ENCODE measurements at places on chromosomes 11 and 22.
A peak's percentile ranks its signal among the peaks of the same experiment; 100 is the strongest.

GRCh38 chr11:69294571-69295078, 670 bp downstream of the MYEOV start:
- no peak for DNase-seq

GRCh38 chr11:96337541-96338431, 5.2 kb downstream of the MAML2 start:
- DNase-seq: no peak

- no peak for DNase-seq
These were observed 3.1 kb downstream of the CCDC88B start for GRCh38 chr11:64342869-64343745.

- DNase-seq: no peak
These were observed 71.0 kb upstream of the TP53I11 start for GRCh38 chr11:45021692-45022141.

DNA sequence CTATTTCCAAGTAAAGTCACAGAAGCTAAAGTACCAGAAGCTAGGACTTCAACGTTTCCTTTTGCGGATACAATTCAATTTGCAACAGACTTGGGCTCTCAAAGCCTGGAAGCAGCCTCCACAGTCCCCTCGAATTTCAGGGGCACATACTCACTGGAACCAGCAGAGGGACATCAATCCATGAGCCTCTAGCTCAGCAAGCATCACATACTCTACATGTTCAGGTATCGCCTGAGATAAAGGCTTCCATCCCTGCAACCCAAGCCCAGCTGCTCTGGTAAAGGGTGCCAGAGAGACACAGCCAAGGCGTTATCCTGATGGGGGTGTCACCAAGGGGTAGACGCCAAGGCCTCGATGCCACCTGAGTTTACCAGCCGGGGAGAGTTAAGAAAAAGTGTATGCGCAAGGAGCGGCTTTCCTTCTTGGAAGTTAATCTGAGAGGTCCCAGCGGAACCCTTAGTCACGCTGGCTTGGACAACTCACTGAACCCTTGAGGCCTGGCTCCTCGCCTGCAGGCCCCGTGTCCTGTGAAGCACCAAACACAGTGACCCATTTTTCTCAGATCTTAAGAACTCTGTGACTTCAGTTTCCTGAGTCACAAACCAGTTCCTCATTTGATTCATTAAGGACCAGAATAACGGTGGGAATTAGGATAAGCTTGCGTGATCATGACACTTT, 13.0 kb downstream of the LTO1 start:
- DNase-seq: no peak

DNA sequence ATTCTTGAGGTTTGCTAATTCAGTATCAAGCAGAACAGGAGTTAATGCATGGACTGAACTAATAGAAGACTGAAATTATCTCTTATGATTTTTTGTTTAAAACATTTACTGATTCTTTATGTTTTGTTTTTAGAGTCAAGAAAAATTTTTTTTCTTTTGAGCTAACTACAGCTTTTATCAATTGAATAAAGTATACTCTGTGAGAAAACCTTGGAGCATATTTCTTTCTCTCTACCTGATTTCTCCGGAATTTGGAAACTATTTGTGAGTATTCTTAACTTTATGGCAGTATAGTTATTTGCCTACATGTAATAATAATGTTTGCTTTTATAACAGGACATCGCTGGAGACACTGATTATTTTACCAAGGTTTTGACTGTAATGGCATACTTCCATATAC, 18.1 kb upstream of the CRTAM start:
- no peak for DNase-seq

- no peak for DNase-seq
These were observed 3.2 kb downstream of the CTSD start for GRCh38 chr11:1760351-1761109.

DNA sequence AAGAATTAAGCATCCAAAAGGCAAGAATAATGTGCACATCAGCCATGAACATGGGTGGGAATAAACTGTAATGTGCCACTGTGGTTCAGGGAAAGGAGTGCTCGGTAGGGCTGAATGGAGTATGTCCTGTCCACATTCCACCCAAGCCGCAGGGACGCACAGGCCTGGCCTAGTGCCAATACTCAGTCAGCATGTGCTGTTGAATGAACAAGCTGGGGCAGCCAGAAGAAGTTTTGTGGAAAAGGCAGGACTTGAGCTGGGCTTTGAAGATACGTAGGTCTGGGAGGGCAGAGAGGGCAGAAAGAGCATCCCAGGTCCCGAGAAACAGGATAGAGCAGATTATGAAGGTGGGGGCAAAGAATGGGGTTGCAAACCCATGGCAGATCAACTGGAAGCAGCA, 60.0 kb upstream of the PLET1 start:
- DNase-seq: no peak

DNA sequence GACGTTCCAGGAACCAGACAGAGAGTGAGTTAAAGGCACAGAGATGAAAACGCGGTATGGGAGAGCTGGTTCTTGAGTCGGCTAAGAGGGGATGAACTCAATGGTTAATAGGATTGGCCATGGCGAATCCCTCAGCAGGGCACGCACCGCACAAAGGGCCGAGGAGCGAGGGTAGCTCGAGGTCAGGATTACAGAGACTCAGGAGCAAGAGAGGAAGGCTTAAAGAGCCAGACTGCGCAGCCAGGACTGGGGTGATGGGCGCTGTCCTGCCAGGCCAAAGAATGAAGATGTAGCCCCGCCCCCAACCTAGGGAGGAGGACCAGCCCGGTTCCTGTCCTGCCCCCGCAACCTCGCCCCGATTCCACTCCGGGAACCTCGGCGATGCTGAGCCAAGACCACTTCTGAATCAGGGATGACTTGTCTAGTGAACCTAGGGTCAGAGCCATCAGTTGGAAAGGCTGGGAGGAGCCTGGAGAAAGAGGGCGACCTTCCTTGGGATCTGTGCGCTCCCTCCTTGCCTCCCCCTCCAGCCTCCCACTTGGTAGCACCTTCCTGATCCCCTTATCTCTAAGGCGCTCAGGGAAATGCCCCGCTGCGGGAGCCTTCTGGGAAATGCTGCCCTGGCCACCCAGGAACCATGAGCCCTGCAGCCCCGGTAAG, at the start of gene PLEKHB1:
Gene PLEKHB1, plus strand, starts transcription at position 610 of the 660 bp plus-strand sequence. Its CDS starts 28 bp downstream, at position 638.
- DNase-seq: no peak

- no peak for DNase-seq
These were observed 10.2 kb downstream of the KCNJ4 start for GRCh38 chr22:38444783-38445182.

GRCh38 chr22:38870312-38870741, 1.7 kb downstream of the CBX6 start:
- DNase-seq: peak; percentile 62

DNA sequence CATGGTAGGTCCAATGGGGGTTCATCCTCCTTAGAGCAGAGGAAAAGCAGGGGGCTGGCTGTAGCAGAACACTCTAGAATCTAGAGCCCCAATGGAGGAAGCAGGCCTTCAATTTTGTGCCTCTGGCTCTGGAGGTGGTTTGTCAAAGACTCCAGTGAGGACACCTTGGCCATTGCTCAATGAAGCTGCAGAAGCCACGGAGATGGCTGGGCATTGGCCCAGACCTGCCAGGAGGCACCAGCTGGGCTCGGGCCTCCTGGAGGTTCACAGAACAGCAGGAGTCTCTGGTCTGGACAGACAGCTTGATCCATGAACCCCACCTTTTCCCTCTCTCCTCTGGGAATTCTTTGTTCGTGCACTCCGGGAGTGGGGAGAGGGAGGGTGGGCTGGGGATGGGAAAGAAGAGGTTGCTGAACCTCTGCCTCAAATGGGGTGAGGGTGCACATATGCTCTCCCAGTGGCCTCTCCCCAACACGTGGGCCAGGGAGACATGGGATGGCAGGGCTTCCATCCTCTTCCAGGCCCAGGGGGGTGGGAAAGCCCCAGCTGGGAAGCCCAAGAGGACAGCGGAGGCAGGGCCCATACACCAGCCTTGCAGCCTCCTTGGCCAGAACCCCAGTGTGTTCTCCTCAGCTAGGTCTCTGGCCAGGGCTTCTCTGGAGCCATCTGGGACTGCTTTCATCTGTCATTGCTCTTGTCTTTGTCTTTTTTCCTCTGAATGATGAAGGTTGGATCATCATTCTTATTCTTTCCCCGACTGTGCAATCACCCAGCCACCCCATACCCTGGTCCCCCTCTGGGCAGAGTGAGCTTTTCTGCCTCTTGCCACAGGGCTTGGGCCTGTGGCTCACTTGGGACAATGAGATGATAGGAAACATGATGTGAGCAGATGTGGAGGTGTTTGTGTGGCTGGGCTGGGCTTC, 1019.4 kb downstream of the BRD1 start:
- no peak for DNase-seq

- DNase-seq: no peak
These were observed 322.0 kb downstream of the CTTN start for GRCh38 chr11:70720281-70720680.

DNA sequence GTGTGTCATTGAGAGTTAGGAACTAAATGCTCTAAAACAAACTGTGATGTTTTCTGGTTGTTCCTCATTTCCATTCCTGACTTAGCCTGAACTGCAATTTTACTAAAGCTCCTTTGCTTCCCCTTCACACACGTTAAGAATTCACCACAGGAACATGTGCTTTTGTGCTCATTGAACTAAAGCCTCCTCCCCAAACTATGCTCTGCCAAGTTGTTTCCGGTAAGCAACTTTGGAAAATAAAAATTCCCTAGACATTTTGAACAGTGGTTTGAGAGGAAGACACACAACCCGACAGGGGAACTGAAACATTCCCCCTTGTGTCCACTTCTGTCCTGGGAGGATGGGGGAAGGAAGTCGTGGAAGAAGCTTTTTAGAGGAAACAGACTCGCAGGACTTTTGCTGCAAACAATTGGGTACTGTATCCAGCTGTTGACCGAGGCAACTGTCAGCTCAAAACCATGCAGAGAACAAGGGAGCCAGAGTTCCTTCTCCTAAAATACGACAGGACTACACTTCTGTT, 66.9 kb downstream of the GAB2 start:
- DNase-seq: no peak

DNA sequence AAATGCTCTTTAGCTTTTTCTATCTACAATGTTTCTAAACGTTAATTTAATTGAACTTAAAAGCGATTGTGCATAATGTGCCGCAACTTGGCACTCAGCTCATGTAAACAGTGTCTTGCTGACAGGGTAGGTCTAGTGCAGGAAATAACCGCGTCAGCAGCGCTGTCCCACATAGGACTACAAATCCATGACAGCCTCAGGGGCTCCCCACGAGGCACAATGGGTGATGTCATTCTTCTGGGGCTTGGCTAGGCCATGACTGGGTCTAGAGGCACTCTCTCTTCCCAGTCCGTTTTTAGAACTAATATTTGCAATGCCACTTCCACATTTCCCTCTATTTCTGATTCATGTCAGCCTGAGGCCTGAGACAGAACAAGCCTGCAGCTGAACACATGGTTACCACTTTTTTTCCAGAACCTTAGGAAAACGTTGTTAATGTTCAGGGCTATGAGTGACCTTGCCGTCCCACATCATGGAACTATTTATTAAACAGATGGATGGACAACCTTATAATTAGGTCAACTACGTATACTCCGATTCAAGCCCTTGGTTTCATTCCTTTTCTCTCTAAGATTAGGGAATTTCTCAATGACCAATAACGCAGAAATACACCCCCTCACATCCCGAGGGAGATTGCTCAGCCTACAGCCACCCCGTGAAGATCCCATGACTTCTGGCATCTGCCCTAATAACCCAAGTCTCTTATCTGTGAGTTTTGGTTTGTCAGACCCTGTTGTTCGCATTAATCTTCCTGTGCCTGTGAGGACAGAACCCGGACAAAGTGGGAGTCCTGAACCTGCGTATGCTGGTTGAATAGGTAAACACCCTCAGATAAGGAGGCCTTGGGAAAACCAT, 19.4 kb upstream of the SNX32 start:
- DNase-seq: no peak

DNA sequence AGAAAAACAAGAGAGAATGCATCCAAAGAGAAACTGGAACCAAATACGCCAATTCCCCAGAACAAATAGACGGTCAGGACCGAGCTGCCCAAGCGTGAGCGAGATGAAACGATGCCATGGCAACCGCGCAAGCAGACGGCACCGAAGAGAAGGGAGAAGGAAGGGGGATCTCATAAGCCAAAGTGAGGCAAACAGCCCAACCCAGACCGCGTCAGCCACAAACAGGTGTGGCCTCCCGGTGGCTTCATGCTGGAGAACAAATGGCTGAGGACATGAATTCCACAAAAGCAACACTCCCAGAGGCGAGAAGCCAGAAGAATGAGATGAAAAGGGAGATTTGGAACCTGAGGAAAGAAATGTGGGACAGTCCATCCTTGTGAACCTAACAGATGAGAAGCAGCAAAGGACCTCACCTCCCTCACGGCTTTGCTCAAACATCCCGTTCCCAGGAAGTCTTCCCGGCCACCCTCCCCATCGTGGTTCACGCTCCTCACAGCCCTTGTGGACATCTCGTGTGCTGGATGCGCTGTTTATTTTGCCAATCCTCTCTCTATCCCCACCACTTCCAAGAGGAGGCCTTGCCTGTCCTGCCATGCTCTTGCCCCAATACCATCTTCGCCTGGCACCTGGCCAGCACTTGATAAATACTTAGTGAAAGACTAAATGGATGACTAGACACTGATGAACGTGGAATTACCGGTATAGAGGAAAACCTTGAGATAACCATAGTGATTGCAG, 89.1 kb upstream of the RTL6 start:
- no peak for DNase-seq

GRCh38 chr11:43676933-43677332, 3.6 kb upstream of the HSD17B12 start:
- no peak for DNase-seq

DNA sequence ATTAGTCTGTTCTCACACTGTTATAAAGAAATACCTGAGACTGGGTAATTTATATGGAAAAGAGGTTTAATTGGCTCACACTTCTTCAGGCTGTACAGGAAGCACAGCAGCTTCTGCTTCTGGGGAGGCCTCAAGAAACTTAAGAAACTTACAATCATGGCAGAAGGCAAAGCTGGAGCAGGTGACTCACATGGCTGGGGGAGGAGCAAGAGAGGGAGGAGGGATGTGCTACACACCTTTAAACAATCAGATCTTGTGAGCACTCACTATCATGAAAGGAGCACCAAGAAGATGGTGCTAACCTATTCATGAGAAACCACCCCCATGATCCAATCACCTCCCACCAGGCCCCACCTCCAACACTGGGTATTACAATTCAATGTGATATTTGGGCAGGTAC, 381.6 kb downstream of the ETS1 start:
- no peak for DNase-seq

DNA sequence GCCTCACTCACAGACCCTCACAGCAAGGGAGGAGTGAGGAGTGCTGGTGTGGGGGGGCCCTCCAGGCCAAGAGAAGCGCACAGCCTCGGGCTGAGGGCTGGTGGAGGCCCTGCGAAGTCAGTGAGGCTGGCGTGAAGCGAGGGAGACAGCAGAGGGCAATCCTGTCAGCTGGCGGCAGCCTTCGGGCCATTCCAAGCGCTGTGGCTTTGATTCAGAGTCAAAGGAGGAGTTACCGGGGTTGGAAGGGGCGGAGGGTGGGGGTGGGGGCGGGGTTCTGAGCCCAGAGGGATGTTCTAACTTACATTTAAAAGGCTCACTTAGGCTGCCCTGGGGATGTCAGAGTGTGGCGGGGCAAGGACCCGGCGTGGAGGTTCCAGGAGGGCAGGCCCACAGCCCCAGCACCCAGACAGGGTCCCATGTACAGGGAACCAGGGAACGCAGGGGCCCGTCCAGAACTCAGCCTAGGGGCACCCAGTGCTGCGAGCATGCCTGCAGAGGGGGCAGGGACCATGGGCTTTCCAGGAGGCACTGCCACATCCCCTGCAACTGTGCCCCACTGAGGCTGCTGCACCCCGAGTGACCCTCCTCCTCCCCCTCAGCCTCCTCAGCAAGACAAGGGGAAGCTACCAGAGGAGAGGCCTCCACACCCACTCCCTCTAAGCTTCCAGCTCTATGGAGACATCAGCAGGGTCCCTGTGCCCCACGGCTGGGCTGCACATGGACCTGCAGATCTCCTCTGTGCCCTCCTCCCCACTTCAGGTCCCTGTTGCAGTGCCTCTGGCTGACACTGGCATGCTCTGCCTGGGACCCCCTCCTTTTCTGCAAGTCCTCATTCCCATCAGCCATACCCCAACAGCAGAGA, 39.7 kb upstream of the TTLL12 start:
- DNase-seq: no peak
